ENCODE measurements at places on chromosomes 11 and 22. TPM values are rescaled to one million over a fixed set of nuclear protein-coding genes. Genes with fewer than 3 reads are reported as not detected.

DGCR6 gene
- polyA plus RNA-seq = 12.9 TPM

GLB1L2 gene
- polyA plus RNA-seq = 28.7 TPM

GNAZ gene
- polyA plus RNA-seq = 5.9 TPM

PIWIL4 gene
- polyA plus RNA-seq = 4.1 TPM

ASPHD2 gene
- 3.9 TPM for polyA plus RNA-seq

KLHL35 gene
- polyA plus RNA-seq = 0.73 TPM

DNA sequence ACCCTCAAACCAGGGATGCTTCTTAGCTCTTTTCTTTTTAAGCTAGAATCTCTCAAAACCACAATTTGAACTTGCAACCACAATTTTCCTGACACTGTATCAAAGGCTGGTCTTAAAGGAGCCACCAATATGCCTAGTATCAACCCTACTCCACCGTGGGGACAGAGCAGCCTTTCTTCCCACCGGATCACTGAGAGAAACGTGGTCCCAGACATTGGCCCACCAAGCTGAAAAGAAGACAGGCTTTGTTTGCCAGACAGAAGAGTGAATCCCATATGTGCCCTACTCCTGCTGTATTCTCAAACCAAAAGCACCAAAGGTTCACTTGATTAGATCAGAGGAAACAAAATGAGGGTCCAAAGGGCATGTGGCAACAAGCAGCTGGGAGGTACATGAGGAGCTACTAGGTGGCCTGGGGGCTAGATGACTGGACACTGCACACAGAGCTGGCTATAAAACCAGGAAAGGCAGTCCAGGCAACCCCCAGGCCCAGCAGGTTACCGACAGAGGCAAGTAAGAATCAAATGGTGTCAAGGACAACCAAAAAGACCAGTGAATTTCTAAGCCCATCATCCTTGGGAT is 3.6 kb upstream of the VWCE start:
- no peak for DNase-seq

DNA sequence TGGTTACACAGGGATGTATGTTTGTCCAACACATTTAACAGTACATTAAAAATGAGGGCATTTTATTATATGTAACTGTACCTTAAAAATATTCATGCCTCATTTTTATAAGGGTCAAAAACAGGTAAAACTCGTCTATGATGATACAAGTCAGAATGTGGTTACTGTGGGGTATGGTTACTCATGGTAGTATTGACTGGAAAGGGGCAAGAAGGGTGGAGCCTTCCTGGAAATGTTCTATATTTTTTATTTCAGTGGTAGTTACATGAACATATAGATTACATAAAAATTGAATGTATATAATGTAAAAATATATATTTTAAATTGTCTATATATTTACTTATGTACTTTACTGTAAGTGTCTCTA is 99.8 kb downstream of the STIM1 start:
- no peak for DNase-seq

- no peak for DNase-seq
Measured at GRCh38 chr22:32607086-32607485, 132.5 kb downstream of the FBXO7 start.

DNA sequence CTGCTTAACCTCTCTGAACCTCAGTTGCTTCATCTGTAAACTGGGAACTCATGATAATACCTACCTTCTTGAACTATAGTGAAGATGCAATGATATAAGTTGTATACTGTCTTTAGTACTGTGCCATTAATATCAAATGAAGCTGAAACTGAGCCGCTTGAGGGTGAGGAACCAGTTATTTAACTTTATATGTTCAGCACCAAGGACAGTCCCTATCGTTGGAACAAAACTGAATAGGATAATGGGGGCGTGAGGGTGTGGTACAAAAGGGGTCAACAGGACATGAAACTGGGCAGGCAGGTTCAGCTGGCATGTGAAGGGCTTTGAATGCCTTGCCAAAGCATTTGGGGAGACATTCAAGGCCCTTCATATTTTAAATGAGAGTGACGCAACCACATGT is 112.6 kb downstream of the C11orf91 start:
- DNase-seq = no peak

GRCh38 chr11:69954756-69955155 is 123.4 kb upstream of the ANO1 start:
- no peak for DNase-seq

GRCh38 chr22:37209140-37209845 is 3.0 kb downstream of the SSTR3 start:
- DNase-seq = no peak

GRCh38 chr22:17159504-17159951 is 451 bp upstream of the HDHD5 start:
- peak; percentile 38 for DNase-seq

DNA sequence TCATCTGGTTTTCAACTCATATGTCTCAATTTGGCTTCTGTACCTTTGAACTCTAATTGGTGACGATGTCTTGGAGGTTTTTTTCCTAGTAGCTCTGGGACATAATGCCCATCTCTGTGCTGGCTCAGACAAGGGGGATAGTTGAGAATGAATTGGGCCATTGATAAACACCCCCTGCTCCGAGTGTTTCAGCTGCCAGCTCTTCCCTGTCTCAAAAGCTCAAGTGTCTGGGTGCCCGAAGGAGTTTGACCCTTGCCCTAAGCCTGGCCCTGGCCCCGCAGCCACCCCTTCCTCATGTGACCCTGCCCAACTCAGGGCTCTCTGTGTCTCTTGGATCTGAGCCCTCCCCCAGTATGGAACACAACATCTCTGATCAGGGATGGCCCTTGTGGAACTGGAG is 3.0 kb downstream of the INSC start:
- no peak for DNase-seq

DNA sequence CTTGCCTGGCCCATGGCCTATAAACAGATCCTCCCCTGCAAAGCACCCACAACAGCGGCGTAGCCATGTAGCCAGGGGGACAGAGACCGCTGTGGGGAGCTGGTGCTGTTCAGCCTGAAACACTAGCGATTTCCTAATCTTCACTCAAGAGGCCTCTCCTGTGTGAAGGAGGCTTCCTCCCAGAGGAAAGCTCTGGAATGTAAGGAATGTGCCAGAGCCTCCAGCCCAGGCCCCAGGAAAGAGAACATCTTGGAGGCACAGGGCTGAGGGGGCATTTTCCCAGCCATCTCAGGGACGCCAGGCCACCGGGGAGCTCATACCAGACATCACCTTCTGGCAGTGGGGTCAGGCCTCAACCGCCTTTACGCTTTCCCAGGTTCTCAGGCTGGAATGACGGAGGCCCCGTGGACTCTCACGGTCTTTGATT is 24.0 kb downstream of the MIAT start:
- DNase-seq = no peak

DNA sequence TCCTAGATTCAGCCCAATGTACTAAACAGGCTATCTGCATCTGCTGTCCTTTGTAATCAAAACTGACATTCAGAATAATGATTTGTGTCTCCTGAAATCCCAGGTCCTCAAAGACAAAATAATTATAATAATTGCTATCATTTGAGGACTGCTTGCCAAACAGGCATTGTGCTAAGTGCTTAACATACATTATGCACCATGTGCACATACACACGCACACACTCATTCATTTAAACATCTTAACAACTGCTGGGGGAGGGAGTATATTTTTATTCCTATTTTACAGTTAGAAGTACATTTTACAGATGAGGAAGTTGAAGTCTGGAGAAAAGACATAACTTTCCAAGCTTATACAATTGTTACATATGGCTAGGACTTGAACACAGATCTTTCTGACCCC is 308.0 kb upstream of the ZC3H12C start:
- DNase-seq = no peak

DNA sequence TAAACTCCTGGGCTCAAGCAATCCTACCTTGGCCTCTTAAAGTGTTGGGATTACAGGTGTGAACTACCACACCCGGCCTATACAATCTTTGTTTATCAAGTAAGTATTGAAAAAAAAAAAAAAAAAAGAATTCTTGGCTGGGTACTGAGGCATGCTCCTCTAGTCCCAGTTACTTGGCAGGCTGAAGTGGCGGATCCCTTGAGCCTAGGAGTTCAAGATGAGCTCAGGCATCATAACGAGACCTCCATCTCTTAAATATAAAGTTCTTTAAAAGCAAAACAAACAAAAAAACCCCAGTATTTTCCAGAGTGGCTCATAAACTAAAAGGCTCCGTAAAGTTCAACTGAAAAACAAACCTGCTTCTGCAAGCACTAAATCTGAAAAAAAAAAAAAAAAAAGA is 50.3 kb upstream of the GAB2 start:
- no peak for DNase-seq

All from renal pelvis (tissue), 12 donors.